ENCODE measurements at places on chromosomes 5 and 9.

GRCh38 chr9:137820161-137820855, 57.3 kb upstream of the CACNA1B start:
- DNase-seq: no peak

DNA sequence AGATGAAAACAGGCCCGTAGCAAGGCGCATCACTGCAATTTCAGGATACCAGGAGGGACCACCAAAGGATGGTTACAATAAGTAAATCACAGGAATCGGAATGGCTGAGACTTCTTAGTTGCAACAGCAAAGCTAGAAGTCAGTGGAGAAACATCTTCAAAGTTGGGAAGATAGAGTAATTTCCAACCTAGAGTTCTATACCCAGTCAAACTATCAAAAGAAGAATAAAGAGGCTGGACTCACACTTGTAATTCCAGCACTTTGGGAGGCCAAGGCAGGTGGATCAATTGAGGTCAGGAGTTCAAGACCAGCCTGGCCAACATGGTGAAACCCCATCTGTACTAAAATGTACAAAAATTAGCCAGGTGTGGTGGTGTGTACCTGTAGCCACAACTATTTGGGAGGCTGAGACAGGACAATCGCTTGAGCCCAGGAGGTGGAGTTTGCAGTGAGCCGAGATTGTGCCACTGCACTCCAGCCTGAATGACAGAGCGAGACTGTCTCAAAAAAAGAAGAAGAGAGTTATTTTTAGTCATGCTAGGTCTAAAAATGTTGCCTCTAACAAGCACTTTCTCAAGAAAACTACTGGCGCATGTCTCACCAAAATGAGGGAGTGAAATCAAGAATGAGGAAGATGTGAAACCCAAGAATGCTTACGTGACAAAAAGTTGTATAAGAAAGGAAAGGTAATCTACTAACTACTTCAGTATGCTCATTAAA, 267.7 kb downstream of the DENND1A start:
- no peak for DNase-seq

DNA sequence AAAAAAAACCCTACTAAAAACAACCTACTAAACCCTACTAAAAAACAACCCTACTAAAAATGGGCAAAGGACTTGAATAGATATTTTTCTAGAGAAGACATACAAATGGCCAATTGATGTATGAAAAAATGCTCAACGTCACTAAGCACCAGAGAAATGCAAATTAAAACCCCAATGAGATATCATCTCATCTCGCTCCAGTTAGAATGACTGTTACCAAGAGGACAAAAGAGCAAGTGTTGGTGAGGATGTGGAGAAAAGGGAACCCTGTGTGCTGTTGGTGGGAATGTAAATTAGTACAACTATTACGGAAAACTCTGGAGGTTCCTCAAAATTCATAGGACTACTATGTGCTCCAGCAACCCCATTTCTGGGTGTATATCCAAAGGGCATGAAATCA, 10.8 kb downstream of the SDHA start:
- DNase-seq: no peak

GRCh38 chr9:121983736-121984135, 109.4 kb downstream of the TTLL11 start:
- no peak for DNase-seq

GRCh38 chr5:53923961-53924360, 363.5 kb downstream of the NDUFS4 start:
- no peak for DNase-seq

GRCh38 chr5:68433526-68433922, 218.0 kb downstream of the PIK3R1 start:
- DNase-seq: no peak

DNA sequence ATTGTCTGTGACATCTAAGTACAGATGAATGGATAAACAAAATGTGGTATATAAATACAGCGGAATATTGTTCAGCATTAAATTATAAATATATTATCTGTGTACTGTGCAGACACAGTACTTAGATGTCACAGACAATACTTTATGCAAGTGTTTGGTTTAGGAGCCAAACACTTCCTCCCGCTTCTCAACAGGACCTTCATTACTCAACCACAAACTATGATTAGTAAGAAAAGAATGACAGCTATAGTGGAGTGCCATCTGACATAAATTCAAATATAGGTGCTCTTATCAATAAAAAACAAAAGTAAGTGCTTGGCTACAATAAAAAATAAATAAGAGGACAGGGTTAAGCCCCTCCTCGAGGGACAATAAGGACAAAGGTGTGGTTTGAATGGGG, 38.9 kb upstream of the STX17 start:
- DNase-seq: no peak

GRCh38 chr5:160023908-160024630, 15.1 kb downstream of the TTC1 start:
- DNase-seq: no peak

GRCh38 chr9:96856363-96857286, 2.3 kb upstream of the ZNF782 start:
- DNase-seq: peak; percentile 62

GRCh38 chr5:23330726-23331125, 176.7 kb upstream of the PRDM9 start:
- no peak for DNase-seq

GRCh38 chr9:73357607-73358006, 205.9 kb downstream of the ANXA1 start:
- DNase-seq: no peak

DNA sequence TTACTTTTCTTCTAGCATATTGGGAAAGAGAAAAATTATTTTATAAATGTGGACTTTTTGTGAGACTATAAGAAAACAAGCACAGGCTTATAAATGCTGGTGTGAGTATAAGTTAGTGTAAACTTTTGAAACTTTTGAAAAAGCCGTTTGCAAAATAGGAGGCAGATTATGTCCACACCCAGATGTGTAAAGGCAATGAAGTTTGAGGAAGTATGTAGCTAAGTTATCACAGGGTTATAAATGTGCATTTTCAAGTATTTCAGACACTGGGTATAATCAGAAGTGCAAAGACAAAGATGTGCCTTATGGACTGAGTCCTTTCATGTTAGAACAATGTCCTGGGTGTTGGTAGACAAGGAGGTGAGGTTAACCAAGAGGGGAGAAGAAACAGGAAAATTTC, 85.5 kb downstream of the ANXA1 start:
- no peak for DNase-seq

DNA sequence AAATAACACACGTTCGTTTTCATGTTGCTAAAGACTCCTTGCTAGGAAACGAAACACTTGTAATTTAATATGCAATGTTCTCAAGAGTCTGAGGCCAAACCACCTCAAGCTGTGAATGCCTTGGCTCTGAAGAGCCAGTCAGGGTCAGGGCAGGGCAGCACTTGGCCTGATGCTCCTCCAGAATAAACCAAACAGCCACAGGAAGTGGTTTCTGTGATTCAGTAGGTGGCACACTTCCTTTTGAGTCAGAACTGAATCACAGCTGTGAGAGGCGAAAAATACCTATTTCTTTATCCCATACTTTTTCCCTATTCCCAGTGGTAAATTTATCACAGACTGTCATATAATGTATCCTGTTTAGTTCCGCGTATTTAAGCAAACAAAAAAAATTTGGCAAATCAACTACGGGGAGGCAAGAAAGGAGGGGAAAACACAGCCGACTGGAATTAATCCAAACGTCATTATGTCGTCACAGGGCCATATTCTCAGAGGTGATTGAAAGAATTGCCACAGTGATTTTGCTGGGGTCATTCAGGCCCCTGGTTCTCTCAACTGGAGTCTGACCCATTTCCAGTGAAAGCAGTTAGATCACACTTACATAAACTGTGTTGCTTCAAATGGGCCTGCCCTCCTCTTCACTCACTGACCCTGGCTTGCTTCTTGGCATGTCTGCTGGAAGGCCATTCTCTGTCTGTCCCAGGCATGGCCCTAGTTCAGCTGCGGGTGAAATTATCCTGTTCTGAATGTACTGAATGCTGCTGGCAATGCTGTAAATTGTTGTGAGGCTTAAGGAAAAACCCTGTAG, 71.2 kb downstream of the ARRDC3 start:
- peak; percentile 94 for DNase-seq

GRCh38 chr9:93172666-93173364, 11.1 kb upstream of the WNK2 start:
- DNase-seq: no peak

GRCh38 chr9:119443179-119443578, 73.9 kb upstream of the BRINP1 start:
- DNase-seq: no peak

GRCh38 chr9:89497978-89498851, at the start of gene SEMA4D:
TSS of gene SEMA4D (minus strand) at chr9:89498113. CDS start at chr9:89405456, 92,657 bp downstream.
- DNase-seq: peak; percentile 49

GRCh38 chr5:154587123-154588026, 109.3 kb upstream of the HAND1 start:
- DNase-seq: no peak

- no peak for DNase-seq
These were observed 110.5 kb downstream of the MEGF10 start for GRCh38 chr5:127400946-127401670.

DNA sequence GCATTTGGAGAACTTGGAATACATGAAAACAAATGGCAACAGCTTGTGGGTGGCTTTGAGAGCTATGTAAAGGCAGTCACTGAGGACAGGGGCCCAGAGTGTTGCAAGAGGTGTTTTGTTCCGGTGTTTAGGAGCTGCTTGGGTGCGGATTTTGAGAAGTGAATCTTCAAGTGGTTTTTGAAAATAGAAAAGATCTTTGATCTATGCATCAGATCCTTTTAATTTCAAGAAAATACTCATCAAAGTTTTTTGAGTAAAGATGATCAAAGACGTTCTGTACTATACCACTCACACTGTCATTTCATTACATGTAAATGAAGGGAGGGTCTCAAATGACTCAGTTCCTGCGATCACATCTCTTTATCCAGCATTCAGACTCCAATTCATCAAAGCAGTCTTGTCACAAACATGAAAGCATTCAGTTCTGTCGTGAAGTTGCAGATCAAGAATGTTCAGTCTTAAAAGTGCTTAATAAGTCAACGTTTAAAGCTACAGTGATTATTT, 112.5 kb downstream of the WDR41 start:
- no peak for DNase-seq

DNA sequence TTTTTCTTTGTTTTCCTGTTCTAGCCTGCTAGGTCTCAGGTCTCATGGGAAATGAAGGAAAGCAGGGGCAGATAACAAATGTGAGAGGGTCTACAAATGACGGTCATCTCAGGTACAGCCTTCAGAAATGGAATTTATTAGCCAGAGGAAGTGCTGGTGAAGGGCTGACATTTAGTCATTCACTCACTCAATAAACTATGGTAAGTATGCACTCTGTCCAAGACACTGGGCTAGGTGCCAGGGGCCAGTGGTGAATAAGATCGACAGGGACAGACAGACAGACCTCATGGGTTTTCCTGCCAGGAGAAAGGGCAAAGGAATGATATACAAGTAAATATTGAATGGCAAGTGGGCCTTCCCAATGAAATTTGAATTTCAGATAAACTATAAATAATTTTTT, 6.3 kb downstream of the PDE6A start:
- DNase-seq: peak; percentile 35

DNA sequence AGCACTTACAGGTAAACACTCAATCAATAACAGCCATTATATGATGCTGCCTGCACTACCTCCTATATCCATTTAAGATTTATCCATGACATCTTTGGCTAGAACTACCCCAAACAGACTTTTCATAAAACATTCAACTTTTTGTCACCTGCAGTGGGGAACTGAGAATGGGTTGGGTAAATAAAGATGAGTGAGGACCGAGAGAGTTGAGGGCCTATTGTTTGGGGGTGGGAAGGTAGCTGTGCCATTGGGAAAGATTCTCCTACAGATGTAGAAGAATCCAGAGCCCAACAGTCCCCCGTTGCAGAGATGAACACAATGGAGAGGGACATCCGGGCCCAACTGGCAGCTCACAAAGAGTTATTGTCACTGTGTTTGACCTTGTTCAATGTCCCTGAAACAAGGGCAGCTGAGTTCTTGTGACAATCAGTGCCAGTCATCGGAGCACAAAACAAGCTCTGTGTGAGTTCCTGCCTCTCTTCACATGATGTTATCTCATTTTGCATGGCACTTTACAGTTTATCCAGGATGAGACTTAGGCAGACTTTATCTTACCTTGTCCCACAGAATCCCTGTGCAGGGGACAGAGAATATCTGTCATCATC, 11.5 kb upstream of the SLC31A2 start:
- no peak for DNase-seq

DNA sequence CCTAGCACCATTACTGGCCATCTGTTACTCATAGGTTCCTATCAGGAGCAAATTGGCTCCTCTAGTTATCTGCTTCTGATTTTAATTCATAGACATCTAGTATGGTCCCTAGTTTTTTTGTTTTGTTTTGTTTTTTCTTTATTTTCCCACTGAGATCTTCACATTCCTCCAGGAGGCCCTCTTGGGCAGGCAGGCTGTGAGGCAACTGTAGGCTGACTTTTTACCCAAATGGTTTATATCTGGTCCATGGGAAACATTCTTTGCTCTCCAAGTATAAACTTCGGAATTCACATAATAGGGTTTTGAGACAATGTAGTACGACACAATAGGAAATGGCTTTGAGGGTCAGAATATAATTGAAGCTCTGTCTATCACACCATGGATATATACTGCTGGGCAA, 250.9 kb upstream of the DAB2 start:
- DNase-seq: no peak

GRCh38 chr5:43855452-43855851, 252.5 kb downstream of the NNT start:
- DNase-seq: no peak

DNA sequence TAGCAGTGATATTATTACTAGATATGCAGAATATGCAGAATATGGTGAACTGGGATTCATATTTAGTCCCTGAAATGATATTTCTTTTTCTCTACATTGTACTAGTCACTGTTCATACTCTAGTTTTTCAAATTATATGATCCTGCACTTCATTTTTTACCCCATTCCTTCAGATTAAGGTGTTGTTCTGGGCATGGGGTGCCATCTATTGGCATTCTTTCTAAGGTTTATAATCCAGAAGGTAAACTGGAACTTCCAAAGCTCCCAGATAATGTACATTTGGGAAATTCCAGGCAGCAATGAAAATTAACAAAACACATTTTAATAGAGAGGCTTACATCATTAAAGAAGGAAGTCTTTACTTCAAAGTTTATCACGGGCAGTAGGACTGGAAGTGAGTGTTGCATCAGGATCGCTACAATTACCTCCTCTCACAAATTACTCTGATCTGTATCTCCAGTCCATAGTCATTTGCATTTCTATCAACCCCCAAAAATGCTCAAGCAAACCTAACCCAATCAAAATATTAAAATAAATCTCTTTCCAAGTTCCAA, 12.5 kb downstream of the RFX3 start:
- DNase-seq: no peak

- no peak for DNase-seq
These were observed 99.3 kb downstream of the KLF4 start for GRCh38 chr9:107390279-107390678.

GRCh38 chr9:9216934-9217333, 1395.9 kb downstream of the PTPRD start:
- DNase-seq: no peak

GRCh38 chr5:102226321-102226720, 69.8 kb downstream of the SLCO4C1 start:
- no peak for DNase-seq

All from AG08395 (cell line).